ENCODE measurements at places on chromosomes 5 and 9. TPM values are rescaled to one million over a fixed set of nuclear protein-coding genes. Genes with fewer than 3 reads are reported as not detected.

DNA sequence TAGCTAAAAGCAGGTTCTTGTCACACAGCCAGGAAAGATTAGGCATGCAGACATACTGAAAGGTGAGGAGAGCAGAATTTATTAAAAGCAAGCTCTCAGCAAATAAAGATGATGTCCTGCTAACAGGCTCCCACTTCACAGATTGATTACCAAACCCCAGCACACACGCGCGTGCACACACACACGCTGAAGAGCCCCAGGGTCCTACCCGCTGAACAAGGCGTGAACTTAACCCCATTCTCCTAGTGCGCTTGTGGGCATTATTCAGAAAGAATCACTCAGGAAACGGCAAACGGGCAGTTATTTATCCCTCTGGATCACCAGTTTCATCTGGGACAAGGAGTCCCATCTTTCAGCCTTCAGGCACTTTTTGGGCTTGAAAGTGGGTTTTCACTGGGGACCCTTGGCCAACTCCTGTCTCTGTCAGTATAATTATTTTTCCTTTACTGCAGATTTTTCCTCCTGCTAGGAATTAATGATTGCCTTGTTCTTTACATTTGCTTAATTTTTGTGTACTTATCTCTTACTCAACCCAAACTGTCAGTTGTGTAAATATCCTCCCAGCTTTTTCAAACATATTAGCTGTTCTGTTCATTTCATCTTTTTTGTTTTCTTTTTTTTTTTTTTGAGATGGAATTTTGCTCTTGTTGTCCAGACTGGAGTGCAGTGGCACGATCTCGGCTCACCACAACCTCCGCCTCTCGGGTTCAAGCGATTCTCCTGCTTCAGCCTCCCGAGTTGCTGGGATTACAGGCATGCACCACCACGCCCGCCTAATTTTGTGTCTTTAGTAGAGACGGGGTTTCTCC lies 92.6 kb downstream of the RIC1 start:
- no peak for DNase-seq

DNA sequence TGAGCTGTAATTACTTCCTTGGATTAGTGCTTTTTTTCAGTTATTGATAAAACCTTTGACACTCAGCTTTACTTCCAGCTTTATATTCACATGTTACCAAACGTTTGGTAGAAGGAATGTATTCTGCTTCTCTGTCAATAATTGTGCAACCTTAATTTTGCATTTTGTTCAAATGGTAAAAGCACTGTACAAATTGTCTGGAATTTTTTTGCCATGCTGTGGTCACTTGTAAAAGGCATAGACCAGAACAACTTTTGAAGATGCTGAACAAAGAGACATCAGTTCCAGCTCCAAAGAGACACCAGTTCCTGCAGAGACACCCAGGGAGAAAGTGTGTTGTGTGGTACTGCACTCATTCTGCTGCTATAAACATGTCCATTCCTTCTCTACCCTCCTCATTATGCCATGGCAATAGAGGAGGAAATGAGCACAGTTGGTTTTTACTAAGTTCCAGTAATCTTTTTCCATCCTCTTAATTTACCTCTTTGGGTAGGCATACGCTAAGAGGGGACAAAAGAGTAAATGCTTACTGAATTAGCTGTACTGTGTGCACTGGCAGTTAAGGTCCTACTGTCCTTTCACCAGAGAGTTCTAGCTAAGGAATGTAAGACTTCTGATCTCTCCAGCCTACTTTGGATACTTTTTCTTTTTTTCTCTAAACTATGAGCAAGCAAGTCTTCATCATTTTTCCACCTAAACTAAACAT lies 387.4 kb downstream of the FGF10 start:
- no peak for DNase-seq

DNA sequence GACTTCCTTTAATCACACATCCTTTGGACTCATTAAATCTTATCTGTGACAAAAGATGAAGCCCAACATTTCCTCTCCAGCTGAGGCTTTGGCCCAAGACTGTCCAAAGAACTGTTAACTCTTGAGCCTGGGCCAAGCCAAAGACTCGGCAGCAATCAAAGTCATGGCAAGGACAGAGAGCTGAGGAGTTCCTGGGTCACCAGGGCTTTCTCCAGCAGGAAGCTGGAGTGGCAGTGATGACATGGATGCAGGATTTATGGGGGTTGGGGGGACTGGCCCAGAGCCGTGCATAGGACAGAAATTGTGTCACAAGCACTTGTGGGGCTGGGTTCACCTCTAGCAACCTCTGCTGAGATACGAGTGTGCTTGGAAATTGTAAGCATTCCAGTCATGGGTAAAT lies 440.3 kb downstream of the PLK2 start:
- DNase-seq: peak; percentile 73

The TNFAIP8 gene
- total RNA-seq: 18.4 TPM

The GADD45G gene
- 0.32 TPM for total RNA-seq

The SLC25A2 gene
- 0.05 TPM for total RNA-seq

The ANKRD18B gene
- total RNA-seq: 0.42 TPM

GRCh38 chr9:128192601-128193371 lies 1.4 kb upstream of the CIZ1 start:
- no peak for DNase-seq

GRCh38 chr5:77102549-77102948 lies 15.5 kb upstream of the ZBED3 start:
- no peak for DNase-seq

DNA sequence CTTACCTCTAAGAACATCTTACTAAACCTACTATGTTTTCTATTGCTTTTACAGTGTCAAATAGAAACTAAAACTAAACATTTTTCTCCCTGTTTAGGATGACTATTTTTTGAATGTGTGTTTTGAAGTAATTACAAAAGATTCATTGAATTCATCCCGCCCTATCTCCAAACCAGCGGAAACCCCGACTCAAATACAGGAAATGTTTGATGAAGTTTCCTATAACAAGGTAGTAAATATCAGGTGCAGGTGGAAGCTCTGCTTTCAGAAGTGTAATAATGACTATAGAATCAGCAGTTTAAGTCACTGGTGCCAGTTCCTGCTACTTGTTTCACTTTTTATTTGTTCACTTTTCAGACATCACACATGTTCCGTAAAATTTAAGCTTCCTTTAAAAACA lies 20.0 kb downstream of the ERAP2 start:
- no peak for DNase-seq

DNA sequence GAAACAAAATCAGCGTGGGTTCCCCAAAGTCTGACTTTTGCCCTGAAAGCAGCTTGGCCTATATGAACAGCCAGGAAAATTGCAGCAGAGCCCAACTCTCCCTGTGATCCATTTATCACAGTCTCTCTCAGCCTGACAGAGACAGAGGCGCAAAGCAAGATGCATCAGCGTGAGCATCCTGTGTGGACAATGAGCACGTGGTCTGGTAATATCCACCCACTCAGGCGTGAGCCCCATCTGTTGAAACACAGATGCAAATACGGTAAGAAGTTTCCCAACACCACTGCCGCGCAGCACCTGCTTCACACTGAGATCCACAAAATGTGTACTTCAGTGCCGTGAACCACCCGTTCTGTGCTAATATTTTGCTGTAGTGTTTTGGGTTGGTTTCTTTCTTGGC lies 114.6 kb downstream of the MRPL36 start:
- no peak for DNase-seq
